ENCODE measurements at places on chromosomes 1 and 21.

DNA sequence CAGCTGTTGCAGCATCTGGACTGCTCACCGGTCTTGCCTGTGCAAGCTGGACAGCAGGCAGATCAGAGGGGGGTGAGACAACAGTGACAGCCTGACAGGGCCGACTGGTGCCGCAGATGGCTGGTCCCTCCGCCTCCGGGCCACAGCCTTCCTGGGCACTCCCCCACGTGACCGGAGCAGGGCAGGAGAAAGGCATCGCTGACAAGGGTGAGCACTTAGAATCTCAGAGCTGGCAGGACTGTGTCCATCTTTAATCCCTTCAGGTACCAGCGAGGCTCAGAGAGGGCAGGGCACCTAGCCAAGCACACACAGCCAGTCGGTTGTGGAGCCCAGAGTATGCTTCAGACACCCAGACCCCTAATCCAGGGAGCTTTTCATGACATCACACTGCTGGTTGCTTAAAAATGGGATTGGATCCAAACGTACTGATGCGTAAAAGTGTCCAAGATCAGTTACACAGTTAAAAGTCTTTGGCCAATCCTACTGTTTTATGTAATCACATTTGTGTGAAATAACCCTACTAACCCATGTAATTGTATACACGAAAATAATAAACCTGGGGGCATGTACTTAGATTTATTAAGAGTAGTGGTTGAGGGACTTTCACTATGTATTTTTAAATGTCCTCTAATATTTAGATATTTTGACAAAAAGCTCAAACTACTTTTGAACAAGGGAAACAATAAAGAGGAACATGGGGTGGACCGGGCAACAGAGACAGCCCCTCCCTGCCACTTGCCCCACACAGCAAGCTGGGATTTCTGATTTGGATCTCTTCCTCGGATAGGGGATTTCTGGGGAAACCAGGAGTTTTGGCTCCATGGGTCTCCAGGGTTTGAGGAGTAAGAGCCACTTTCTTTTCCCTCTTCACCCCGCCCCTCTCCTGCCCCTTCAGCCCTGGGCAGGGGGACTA, 758 bp upstream of the CNTN2 start:
- DNase-seq, result no peak

GRCh38 chr1:165633614-165634013, 2.6 kb downstream of the MGST3 start:
- DNase-seq, result no peak

- DNase-seq, result no peak
These were observed 351.0 kb upstream of the B3GALT2 start for GRCh38 chr1:193537266-193538002.

- no peak for DNase-seq
These were observed at the start of gene FHL3 for GRCh38 chr1:38005195-38006007. Gene FHL3 (minus strand): TSS chr1:38005514. CDS start chr1:37999412, 6,102 bp downstream.

GRCh38 chr1:232292239-232292638, 337.7 kb downstream of the SIPA1L2 start:
- DNase-seq, result no peak

DNA sequence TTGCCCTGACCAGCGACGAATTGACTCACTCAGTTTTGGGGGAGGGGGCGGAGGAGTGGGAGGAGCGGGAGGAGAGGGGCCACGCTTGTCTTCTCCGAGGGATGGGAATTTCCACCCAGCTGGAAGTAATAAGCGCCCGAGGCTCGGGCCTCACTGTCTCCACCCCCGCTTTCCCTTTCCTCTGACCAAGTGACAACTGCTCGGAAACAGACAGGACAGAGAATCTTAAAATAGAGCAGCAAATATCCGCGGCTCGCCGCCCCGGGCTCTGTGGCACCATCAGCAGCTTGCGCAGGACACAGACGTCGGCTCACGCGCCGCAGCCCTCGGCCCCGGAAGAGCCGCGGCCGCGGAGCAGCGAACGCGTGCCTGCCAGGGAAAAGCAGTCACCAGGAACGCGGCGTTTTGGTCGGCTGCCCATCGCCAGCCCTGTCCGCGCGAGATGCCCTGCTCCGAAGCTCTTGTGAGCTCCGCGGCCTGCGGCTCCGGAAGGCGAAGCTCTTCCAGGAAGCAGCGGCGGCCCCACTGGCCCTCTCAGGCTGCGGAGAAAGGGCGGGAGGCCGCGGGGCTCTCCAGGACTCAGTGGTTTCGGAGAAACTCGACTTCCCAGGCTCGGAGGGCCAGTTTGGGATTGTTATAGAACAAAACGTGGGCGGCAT, 10.7 kb upstream of the RGS16 start:
- no peak for DNase-seq

- DNase-seq, result no peak
These were observed 812 bp downstream of the CACHD1 start for GRCh38 chr1:64470665-64471217.

- no peak for DNase-seq
These were observed 49.4 kb upstream of the A3GALT2 start for GRCh38 chr1:33370301-33370700.

GRCh38 chr1:211574705-211575104, 4.3 kb downstream of the SLC30A1 start:
- DNase-seq, result no peak

DNA sequence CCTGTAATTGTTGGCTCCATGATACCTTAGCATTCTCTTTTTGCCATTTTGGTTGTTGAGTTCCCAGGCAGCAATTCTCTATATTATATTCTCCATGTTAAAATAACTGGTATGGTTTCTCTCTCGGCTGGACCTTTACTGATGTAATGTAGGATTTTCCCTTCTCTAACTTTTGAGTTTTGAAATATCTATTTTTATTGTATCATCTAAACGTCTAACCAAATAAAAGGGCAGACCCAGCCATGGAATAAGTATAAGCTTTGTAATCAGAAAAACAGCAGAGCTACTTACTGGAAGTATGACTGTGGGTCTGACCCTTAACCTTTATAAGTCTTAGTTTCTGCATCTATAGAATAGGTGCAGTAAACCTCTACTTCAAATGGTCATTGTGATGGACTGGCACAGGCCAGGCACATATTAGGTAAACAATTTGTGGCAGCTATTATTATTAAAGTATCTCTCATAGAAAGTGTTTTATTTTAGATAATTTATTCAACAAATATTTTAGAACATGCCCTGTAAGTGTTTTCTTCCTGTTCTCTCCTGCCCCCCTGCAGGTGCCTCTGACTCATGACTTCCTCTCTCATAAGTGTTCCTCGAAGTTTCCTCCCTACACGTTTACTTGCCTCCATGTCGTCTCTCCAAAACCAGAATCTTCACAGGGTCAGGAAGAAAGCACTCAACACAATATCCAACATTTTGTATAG, 224.9 kb upstream of the FGGY start:
- no peak for DNase-seq

DNA sequence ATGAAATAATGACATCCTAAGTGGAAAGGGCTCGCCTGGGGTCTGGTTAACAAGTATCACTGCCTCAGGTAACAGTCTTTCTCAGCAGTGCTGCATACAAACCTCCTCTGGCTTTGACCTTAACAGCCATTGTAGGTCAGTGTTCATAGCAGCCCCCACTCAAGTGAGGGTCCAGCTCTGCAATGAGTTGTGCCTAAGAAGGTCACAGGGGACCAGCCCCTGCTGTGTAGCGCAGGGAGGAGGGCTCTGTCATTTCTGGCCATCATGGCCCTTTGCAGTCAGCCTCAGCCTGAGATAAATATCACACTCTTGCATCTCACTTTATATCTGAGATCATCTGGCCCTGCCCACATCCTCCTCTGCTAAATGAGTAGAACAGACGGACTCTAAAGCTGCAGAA, 18.1 kb upstream of the MYSM1 start:
- DNase-seq, result no peak

DNA sequence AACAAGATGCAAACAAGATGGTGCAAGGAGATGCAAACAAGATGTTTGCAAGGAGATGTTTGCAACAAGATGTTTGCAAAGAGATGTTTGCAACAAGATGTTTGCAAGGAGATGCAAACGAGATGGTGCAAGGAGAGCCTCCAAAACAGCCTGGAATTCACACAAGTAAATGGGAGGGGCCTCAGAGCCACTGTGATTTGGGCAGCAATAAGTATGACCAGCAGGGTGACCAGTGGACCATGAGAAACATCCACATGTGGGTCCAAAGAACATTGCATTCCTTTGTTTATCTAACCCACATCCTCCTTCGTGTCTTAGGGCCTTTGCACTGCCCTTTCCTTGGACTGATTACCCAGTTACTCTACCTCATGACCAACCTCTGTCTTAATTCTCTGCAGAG, 162.9 kb downstream of the PLPP3 start:
- no peak for DNase-seq

DNA sequence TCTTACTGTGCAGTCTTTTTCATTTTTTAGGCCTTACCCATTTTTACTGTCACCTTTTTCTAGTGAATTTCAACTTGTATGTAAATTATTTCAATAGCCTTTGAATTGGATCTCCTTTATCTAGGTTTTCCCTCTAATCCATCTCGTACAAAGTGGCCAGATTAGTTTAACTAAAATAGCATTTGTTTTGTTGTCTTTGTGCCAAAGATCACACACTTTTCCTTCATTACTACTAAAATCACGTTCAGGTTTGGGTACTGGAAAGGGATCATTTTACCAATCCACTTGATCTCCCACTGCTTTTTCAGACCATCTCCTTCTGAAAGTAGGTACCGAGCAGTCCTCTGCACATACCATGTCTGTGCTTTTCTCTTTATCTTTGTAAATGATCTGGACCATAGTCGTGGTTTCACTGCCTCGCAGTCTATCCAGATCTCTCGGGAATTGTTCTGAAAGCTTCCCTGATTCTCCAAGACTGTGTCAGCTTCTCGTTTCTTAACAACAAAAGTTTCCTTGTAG, 20.1 kb downstream of the KDM1A start:
- DNase-seq, result no peak

DNA sequence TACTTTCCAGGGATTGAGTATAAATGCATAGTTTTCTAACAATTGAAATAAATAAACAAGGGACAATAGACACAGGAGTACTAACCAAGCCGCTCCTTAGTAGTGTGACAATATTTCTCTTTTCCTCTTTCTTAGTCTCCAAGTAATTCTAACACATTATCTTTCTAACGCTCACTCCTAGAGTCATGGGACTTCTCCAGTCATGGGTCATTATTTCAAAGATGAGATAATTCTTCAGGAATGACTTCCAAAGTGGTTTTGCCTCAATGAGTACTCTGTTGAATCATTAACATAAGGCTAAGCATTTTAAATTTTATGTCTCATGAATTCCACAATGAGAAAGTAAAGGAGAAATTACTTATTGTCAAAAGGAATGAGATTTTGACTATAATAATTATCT, 605.8 kb upstream of the ADAMTS5 start:
- DNase-seq, result no peak
